Left forelimb (tissue), 1 donor: ENCODE measurements at places on chromosomes 12 and 14.

GRCh38 chr12:1932264-1932777, 13.9 kb upstream of the CACNA2D4 start:
- peak; percentile 60 for DNase-seq

DNA sequence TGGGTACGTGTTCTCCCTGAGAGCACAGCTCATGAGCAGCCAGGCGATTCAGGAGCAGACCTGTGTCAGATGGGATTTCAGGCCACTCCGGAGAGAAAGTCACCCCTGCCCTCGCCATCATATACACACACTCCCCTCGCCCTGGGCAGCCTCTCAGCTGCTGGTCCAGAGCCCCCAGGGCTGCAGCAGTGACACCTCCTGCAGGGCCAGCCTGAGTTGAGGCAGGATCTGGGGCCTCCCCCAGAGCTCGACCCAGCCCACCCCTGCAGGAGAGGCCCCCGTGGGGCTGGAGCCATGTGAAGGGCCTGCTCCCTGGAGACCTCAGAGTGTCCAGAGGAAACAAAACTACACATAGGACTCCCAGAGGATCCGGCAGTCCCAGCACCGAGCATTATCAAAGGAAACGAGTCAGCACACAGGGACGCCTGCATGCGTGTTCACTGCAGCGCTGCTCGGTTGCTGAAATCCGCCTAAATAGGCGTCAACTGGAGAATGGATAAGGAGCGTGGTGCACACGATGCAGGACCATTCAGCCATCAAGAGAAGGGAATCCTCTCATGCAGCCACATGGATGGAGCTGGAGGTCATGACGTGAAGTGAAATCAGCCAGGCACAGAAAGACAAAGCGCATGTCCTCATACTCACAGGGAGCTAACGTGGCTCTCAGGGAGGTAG, 104.0 kb downstream of the TNFAIP2 start:
- DNase-seq, result no peak

- no peak for DNase-seq
Measured at GRCh38 chr12:7203109-7203508, 13.6 kb downstream of the PEX5 start.

- DNase-seq, result no peak
Measured at GRCh38 chr12:26246483-26247164, 51.3 kb downstream of the SSPN start.

- no peak for DNase-seq
Measured at GRCh38 chr12:51320695-51321320, 3.2 kb downstream of the BIN2 start.

GRCh38 chr14:65703521-65703920, 291.0 kb downstream of the FUT8 start:
- DNase-seq, result no peak

DNA sequence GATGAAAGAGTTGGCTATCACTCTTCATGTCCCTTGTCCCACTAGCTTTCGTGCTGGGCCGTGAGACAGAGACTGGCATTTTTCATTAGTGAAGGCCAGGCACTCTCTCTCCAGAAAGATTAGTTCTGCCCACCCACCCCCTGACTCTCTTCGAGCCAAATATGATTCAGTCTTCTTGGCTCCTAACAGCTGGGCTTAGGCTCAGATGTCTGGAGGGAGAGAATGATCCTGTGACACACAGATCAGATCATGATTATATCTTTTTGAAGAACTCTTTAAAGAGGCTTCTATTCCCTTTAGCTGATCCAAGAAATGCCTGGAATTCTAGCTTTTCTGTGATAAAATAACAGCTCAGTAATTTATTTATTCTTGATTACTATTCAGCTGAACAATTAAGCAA, 5.2 kb upstream of the GNG2 start:
- DNase-seq, result no peak

DNA sequence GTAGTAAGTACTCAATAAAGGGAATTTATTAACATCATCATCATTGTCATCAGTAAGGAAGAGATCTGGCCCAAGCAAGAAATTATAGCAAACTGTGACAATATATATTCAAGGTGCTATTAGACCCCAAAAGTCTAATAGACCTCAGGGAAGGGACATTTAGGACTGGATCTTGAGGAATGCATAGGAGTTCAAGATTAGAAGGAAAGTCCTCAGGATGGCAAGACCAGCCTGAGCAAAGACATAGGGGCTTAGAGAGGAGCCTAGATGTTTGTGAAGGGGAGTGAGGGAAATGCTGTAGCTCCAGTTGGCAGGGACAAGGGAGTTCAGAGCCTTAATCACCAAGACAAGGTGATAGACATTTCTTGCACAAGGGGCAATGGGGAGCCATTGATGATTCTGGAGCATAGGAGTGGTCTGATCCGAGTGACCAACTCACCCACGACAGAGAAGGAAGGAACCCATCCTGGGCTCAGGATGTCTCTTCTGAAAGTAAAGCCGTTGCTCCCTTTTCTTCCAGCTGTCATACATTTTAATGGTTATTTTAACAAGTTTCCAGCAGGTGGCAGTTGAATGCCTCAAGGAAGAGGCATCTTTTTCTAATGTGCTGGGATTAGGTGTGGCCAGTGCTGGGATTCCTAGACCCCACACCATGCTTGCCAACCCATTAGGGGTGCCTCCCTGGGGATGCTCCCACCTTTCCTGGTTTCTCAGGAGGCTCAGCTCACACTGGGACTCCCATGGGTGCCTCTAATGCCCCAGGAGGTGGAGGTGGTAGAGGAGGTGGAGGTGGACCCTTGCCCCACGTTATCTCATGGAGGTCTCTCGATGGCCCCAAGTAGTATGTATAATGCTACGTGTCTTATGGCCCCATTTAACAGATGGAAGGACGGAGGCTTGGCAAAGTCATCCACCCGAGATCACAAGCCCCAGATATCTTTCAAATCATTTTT, 37.8 kb downstream of the PHETA1 start:
- no peak for DNase-seq

DNA sequence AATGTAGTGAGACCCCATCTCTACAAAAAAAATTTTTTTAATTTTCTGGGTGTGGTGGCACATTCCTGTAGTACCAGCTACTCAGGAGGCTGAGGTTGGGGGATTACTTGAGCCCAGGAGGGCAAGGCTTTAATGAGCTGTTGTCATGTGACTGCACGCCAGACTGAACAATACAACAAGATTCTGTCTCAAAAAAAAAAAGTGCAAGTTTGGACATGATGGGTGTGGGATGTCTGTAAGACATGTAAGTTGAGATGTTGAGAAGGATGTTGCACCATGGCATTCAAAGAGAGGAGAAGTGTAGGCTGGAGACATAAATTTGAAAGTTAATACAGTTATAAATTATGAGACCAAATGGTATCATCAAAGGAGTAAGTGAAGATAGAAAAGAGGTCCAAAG, 23.5 kb downstream of the YEATS4 start:
- DNase-seq, result no peak

DNA sequence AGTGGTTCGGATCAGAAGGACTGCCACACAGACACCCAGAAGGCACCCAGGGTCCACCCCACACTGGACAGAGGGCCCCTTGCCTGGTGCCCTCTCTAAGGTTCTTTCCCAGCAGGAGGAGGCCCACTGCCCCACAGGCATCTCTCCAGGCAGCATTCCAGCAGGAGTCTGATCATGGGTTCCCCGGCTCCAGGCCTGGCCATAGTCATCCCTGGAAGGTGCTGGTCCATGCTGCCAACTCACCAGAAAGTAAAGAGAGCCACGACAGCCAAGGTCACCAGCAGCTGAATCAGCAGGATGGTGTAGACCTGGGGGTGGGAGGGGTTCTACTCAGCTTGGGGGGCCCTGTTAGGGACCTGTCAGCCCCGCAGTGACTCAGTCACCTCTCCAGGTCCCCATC, 6.4 kb downstream of the FAIM2 start:
- no peak for DNase-seq

DNA sequence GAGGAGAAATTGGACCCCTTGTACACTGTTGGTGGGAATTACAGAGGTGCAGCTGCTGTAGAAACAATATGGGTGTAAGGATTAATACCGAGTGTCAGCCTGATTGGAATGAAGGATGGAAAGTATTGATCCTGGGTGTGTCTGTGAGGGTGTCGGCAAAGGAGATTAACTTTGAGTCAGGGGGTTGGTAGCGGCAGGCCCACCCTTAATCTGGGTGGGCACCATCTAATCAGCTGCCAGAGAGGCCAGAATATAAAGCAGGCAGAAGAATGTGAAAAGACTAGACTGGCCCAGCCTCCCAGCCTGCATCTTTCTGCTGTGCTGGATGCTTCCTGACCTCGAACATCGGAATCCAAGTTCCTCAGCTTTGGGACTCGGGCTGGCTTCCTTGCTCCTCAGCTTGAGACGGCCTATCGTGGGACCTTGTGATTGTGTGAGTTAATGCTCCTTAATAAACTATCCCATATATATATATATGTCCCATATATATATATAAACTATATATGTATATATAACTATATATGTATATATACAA, 38.4 kb upstream of the PPP2R5C start:
- DNase-seq, result peak; percentile 23

- no peak for DNase-seq
Measured at GRCh38 chr14:106039400-106039799, 513.0 kb downstream of the TMEM121 start.

- no peak for DNase-seq
Measured at GRCh38 chr12:108606492-108606891, 8.6 kb upstream of the TMEM119 start.

GRCh38 chr12:102314821-102315220, 117.2 kb upstream of the PMCH start:
- DNase-seq, result no peak

GRCh38 chr12:68612202-68612601, 1.5 kb downstream of the RAP1B start:
- no peak for DNase-seq

DNA sequence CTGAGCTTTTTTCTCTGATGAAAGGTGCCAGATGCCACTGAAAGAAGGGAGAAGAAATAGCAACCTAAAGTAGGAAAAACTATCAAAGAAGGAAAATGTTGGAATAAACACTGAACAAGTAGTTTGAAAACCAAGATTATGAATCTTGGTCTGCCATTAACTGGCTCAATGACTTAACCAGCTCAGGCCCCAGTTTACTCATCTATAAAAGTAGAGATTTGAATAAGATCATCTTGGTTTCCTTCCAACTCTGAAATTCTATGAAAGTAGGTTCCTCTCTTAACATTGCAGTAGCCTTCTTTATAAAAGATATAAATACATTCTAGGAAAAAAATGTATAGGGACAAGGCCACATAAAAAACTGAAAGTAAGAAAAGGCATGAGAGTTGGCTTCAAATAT, 16.1 kb upstream of the CCND2 start:
- no peak for DNase-seq

- no peak for DNase-seq
Measured at GRCh38 chr12:67034110-67034879, 234.9 kb upstream of the CAND1 start.

- DNase-seq, result no peak
Measured at GRCh38 chr12:127149226-127149964, 1117.6 kb upstream of the TMEM132C start.

GRCh38 chr14:38752750-38753149, 350.3 kb downstream of the SEC23A start:
- no peak for DNase-seq

GRCh38 chr12:27164330-27165040, 79.6 kb upstream of the STK38L start:
- DNase-seq, result no peak

- DNase-seq, result no peak
Measured at GRCh38 chr14:79204591-79204990, 1006.7 kb downstream of the DIO2 start.

DNA sequence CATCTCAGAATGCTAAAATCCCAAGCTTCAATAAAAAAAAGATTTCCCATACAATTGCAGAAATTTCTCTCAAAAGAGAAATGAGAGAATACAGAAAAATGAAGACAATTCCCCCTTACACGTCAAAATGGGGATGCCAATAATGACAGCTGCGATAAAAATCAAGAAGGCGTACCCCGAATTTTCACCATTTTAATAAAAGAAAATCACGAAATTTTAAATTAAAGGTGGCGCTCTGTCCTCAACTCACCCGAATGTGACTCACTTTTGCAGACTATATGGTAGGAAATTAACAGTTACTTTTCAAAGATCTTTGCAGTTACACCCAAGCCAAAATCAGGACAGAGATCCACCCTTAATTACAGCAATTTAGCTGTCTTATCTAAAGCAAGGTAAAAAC, 2.1 kb downstream of the ATP2B1 start:
- no peak for DNase-seq

- no peak for DNase-seq
Measured at GRCh38 chr12:72839696-72840095, 567.5 kb downstream of the TRHDE start.

DNA sequence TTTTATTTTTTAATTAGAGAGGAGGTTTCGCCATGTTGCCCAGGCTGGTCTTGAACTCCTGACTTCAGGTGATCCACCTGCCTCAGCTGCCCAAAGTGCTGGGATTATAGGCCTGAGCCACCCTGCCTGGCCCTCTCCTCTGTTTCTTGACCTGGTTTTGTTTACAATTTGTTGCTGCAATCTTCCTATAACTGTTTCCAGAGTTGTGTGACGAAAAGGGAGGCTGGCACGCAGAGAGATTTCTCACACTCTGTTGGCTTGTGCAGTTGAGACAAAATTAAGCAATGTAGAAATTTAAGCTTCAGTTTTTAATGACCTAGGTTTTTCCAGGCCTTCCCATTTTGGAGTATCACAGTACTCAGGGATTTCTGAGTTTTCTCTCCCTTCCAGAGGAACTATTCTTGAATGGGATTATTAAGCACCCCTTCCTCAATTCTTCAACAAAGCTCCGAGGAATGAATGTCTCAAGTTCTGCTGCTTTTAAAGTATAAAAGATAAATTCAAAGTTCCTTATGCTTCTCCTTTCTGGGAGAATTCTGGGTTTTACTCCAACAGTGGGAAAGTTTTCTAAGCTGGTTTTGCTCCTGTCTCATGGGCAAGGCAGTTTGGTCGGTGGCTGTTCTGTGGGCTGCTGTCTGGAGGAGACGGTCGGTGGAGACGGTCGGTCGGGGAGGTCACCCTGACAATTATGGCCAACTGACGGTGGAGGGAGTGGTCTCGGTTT, 20.4 kb upstream of the FOS start:
- DNase-seq, result no peak
